ENCODE measurements at places on chromosomes 4 and X. TPM values are rescaled to one million over a fixed set of nuclear protein-coding genes. Genes with fewer than 3 reads are reported as not detected.

DNA sequence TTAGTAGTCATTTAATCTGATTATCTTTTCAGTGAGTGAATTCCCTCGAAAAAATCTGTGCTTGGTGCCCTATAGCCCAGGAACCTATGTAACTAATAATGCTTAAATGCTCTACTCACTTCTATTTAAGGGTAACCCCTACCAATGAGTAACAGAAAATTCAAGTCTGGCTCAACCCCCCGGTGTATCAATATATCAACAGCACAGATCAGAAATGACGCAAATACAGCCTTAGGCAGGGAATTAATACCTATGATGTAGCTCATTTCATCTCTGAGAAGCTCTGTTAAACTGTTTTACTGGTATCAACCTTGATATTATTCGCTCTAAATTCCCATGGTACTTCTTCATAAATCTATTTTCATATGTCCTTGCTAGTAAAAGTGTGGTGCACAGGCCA lies 28.6 kb downstream of the PDGFC start:
- no peak for DNase-seq

DNA sequence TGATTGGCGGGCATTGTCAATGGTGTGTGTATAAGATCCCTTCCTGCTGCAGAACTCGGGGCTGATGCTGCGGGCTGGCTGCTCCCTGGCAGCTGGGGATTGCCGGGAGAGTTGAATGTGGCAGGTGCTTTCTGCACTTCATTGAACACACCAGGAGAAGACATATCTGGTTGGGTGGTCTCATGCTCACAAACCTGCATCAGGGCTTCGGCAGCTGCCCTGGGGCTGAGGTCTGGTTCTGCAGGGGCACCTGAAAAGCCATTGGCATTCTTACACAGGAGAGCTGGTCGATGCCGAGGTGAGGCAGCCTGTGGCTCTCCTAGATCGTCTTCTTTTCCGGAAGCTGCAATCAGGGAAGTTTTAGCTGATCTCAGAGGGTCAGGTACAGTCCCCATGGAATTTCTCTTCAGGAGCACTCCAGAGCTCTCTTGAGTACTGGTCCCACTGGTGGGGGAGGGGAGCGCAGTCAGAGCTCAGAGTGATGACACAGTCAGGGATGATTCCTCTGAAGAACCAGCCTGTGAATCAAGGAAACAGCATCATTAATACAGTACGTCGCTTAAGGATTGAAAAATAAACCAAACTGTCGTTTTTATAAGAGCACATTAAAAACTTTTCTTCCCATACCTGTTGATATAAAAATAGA lies 57.8 kb downstream of the GPRIN3 start:
- no peak for DNase-seq

GRCh38 chrX:34749896-34750295 lies 92.8 kb upstream of the TMEM47 start:
- DNase-seq = no peak

DNA sequence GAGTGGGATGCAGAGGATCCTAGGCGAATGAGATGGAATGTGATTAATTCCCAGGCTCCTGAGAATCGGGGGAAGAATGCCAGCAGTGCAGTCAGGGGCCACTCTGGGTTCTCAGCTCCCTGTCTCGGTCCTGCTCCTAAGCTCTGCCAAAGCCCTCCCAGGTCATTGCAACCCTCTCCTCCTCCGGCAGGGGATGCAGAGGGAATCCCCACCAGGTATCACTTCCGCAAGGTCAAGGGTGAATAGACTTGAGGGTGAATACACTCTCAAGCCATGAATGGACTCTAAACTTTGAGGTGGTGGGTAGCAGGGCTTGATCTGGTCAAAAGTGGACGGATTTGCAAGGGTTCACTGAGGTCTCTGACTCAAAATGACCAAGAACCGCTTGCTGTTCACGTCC lies 139.3 kb upstream of the MXRA5 start:
- DNase-seq = peak; percentile 61

GRCh38 chr4:52358883-52359321 lies 300.2 kb downstream of the USP46 start:
- no peak for DNase-seq

DNA sequence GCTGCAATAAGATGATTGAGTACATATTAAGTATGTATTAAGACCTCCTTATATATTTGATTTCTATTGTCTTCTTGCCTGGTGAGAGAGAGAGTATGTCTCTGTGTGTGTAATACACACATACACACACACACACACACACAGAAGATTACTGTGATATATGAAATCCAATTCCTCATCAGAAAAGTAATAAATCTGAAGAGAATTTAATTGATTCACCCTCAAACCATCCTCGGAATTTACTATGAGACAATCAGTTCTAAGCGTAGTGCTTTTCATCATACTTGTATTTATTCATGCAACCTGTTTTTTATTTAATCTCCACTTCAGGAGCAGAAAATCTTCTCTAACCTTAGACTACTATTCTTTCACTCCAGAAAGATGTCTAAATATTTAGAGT lies 62.3 kb upstream of the TLL1 start:
- no peak for DNase-seq

DNA sequence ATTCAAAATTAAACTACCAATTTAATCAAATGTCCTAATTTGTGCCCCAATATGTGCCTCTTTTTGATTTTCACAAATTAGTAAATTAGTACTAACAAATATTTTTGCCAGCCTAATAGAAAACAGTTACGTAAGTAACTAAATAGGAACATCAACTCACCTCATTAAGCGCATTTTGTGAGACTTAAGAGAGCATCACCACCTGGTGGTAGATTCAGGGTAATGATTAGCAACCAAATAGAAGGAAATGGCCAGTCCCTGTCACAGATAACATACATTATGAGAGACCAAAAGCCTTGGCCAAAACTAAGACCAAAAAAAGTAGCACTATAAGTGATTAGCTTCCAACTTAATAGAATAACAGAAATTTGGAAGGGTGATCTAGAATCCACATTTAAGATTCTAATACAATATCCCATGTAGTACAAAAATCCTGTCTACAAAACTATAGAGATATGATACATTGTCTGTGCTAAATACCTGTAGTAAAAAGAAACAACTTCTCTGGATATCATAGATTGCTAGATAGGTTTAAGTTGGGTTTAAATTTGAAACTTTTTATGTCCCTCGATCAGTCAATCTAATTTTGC lies 46.7 kb downstream of the C4orf46 start:
- DNase-seq = peak; percentile 55

DNA sequence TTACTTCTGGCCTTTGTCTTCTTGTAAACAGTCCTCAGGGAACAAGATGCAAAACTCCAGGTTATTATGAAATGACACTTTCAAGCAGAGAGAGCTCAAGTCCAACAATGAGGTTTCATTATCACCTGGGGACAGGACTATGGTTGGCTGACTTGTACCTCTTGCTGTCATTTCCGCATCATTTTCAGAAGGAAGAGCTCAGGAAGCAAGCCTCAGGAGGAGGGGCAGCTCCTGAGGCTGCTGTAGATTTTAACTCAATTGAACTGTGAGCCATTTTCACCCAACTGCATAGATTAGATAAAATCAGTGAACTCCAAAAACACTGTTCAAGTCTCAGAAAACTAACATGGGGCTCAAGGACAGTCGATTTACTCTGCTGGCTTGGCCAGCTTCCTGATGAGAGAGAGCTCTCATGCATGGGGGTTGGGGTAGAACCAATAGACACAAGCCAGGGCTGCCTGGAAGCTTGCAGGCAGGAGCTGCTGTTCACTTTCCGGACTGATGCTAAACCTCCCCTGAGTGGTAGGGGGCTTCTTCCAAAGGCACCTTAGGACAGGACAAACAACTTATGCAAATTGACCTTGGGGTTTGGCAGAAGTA lies 23.6 kb downstream of the TMEM255A start:
- no peak for DNase-seq

GRCh38 chr4:154626793-154627484 lies 14.5 kb upstream of the FGG start:
- peak; percentile 93 for DNase-seq

GRCh38 chr4:41656572-41657520 lies 91.7 kb downstream of the PHOX2B start:
- DNase-seq = no peak

DNA sequence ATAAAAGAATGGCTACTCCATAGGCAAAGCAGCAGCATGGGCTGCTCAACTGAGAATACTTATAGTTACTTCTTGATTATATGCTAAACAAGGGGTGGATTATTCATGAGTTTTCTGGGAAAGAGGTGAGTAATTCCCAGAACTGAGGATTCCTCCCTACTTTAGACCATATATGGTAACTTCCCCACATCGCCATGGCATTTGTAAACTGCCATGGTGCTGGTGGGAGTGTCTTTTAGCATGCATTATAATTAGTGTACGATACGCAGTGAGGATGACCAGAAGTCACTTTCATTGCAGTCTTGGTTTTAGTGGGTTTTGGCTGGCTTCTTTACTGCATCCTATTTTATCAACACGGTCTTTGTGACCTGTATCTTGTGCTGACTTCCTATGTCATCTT lies 141.5 kb downstream of the MAGEB17 start:
- DNase-seq = no peak

The CENPVL1 gene
- 0.45 TPM for total RNA-seq

The CYLC1 gene
- total RNA-seq = not detected

The PNMA6F gene
- not detected for total RNA-seq

The BCORL1 gene
- 22.9 TPM for total RNA-seq

The FAM47E gene
- 0.99 TPM for total RNA-seq

The CTSO gene
- 3.1 TPM for total RNA-seq
